ENCODE measurements at places on chromosomes 6 and 20. TPM values are rescaled to one million over a fixed set of nuclear protein-coding genes. Genes with fewer than 3 reads are reported as not detected.

ZSCAN12 gene
- 8.6 TPM for total RNA-seq

ENPP5 gene
- total RNA-seq: 1.1 TPM

LTB gene
- total RNA-seq: 0.57 TPM

FGD2 gene
- total RNA-seq: 11.6 TPM

GPR6 gene
- not detected for total RNA-seq

MCM8 gene
- 7.4 TPM for total RNA-seq

JAG1 gene
- total RNA-seq: 34.3 TPM

AGER gene
- total RNA-seq: 1.4 TPM

VARS2 gene
- 13.5 TPM for total RNA-seq

ABHD16B gene
- total RNA-seq: not detected

GHRH gene
- total RNA-seq: not detected

LINC00237 gene
- not detected for total RNA-seq
